GM12878 (cell line): ENCODE measurements at places on chromosomes 5 and 9. TPM values are rescaled to one million over a fixed set of nuclear protein-coding genes. Genes with fewer than 3 reads are reported as not detected.

GRCh38 chr9:96061293-96061987 is 185.9 kb downstream of the ERCC6L2 start:
- no peak for DNase-seq

The TSTD2 gene
- 15.3 and 15.4 TPM in 2 replicates for total RNA-seq

DNA sequence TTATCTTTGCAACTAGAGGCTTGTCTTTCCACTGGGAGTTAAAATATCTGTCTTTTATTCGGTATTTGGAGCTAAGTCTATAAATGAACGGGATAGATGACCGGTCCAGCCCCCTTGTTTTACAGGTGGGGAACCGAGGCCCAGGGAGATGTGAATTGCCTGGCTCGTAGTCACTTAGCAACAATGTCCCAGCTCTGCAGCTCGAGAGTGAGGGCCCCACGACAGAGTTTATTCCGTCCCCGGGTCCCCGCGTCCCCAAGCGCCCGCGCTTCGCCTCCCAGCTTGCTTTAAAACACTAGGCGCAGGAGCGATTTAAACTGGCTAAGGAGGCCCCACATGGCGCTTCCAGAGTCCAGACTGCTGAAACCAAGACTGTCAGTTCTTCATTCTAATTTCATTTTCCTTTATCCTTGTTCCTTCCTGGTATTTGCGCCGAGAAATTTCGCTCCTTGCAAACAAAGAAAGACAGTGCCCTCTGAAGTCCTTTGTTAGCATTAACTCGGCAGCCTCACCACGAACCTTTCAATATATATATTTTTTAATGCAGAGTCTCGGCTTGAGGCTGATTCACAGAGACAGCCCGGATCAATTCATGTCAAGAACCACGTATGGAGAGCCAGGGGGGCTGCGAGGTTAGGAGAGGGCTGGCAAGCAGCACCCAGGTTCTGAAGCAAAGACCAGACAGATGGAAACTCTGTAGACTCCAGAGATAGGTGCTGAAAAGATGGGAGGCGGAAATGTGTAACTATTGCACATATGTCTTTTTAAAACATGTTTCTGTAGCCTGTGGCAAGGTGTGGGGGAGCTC is 1.4 kb upstream of the ENC1 start:
- DNase-seq, result no peak

The ITGA2 gene
- total RNA-seq, result 0.13 TPM in 2 replicates

The NUTM2F gene
- total RNA-seq, result not detected in 2 replicates

GRCh38 chr9:123278361-123278760 is 10.0 kb upstream of the STRBP start:
- no peak for DNase-seq

The GPX3 gene
- total RNA-seq, result 0.38 and 0.45 TPM in 2 replicates

The HK3 gene
- total RNA-seq, result 0.13 and 0.64 TPM in 2 replicates

- no peak for DNase-seq
Measured at GRCh38 chr9:4130166-4130565, 169.7 kb downstream of the GLIS3 start.

GRCh38 chr9:93097511-93098201 is 1.6 kb downstream of the CARD19 start:
- no peak for DNase-seq

GRCh38 chr9:105539452-105539851 is 18.5 kb upstream of the FKTN start:
- no peak for DNase-seq

GRCh38 chr5:124752854-124753720 is 6.6 kb upstream of the ZNF608 start:
- no peak for DNase-seq

GRCh38 chr5:142079306-142079721 is 29.3 kb upstream of the NDFIP1 start:
- DNase-seq, result no peak

GRCh38 chr5:135831439-135831838 is 3.0 kb upstream of the SLC25A48 start:
- no peak for DNase-seq

The GCNT1 gene
- total RNA-seq, result 10.0 and 12.5 TPM in 2 replicates

DNA sequence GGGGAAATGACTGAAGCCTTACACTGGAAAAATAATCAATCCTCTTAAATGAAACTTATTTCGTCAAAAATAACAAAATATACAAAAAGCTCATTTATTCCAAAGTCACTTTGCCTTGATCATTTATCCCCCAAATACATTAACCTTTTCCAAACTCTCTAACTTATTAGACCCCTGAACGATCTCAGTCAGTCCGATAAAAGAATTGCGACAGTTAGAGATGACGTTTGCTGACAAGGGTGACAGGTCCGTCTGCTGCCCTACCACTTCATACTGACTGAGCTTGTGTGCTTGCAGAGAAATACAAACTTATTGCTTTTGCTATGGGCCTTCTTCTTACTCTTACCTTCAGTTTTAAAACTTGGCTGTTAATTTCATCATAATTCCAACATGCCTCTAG is 169.7 kb downstream of the ZDHHC21 start:
- DNase-seq, result no peak

The NR4A3 gene
- 2.1 and 2.6 TPM in 2 replicates for total RNA-seq

DNA sequence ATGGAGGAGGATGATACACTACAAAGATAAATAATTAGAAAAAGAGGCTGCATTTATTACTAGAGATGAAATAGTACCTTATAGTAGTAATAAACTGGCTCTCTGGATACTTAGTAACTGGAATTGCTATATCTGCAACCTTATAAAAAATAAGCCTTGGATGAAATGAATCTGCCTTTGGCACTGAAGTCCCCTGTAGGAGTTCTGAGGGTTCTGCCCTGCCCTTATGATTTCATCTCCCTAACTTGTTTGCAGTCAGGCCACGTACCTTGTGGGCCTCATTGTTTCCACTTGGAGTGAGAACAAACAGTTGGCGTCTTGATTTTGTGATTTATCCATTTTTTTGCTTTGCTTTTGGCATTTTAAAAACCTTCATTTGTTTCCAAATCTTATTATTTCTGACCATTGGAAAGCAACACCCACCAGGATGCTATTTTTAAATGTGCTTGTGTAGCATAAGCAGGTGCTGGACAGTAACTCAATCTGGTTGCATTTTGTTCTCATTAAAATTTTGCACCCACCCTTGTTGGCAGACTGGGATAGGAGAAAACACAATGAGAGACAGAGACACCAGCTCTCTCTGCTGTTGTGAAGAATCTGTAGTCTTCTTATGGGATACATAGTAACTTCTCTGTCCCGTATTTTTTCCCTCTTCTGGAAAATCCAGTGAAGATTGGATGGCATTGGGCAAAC is 518.9 kb upstream of the SGCD start:
- DNase-seq, result no peak

DNA sequence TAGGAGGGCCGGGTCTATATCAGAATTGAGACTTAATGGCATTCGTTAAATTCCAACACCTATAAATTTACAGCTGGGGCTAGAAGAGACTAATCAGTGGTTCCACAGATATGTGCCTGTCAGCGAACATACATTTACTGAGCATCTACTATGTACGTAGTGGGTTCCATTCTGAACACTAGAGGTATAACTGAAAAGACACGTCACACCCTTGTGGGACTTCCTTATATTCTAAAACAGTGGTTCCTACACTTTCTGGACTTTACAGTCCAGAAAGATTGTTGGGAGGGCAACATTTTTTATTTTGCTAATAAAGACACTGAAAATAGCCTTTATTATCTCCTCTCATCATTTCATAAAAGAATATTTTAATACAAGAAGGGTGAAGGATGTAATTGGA is 140.5 kb downstream of the SCAMP1 start:
- no peak for DNase-seq

- DNase-seq, result no peak
Measured at GRCh38 chr5:1007681-1008450, 736 bp upstream of the NKD2 start.

GRCh38 chr5:29885595-29885994 is 1307.9 kb upstream of the CDH6 start:
- DNase-seq, result no peak

- DNase-seq, result no peak
Measured at GRCh38 chr9:110768886-110769285, 100.3 kb downstream of the MUSK start.

DNA sequence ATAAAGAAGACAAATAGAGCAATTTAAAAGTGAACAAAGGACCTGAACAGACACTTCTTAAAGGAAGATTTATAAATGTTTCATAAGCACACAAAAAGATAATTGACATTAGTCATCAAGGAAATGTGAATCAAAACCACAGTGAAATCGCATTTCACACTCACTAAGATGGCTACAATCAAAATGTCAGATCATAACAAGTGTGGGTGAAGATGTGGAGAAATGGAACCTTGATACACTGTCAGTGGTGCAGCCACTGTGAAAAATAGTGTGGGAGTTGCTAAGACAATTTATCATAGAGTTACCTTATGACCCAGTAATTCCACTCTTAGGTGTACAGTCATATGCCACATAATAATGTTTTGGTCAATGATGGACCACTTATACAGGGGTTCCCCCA is 54.5 kb upstream of the HTR4 start:
- no peak for DNase-seq

The NEUROG1 gene
- total RNA-seq, result not detected in 2 replicates

The CDKN2B gene
- total RNA-seq, result 0.15 and 0.19 TPM in 2 replicates

The CTXN3 gene
- not detected in 2 replicates for total RNA-seq
